Caki2 (cell line): ENCODE measurements at places on chromosomes 3 and 15. TPM values are rescaled to one million over a fixed set of nuclear protein-coding genes. Genes with fewer than 3 reads are reported as not detected.

Gene VEPH1
- 79.0 and 127 TPM in 2 replicates for total RNA-seq

Gene PODXL2
- 62.4 and 79.4 TPM in 2 replicates for total RNA-seq

GRCh38 chr3:9686050-9686550 lies 17.5 kb upstream of the CPNE9 start:
- no peak for DNase-seq

DNA sequence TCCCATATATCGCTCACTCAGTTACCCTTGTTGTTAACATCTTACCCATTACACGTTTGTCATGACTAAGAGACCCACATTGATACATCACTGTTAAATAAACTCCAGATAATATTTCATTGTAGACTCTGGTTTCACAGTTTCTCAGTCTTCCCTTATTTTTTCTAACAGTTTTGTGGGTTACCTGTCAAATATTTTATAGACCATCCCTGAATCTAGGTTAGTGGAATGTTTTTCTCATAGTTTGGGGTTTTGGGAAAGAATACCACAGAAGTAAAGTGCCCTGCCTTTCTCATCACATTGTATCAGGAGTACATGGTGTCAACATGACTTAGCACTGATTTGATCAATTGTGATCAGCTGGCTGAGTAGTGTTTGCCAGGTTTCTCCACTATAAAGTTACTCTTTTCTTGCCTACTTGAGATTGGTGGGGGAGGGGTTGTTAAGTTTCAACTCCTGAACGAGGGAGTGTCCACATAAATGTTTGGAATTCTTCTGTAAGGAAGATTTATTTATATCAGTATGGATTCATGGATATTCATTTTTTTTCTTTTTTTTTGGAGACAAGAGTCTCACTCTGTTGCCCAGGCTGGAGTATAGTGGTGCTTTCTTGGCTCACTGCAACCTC lies 25.9 kb downstream of the RNF111 start:
- DNase-seq, result no peak

Gene AHSG
- total RNA-seq, result not detected in 2 replicates

DNA sequence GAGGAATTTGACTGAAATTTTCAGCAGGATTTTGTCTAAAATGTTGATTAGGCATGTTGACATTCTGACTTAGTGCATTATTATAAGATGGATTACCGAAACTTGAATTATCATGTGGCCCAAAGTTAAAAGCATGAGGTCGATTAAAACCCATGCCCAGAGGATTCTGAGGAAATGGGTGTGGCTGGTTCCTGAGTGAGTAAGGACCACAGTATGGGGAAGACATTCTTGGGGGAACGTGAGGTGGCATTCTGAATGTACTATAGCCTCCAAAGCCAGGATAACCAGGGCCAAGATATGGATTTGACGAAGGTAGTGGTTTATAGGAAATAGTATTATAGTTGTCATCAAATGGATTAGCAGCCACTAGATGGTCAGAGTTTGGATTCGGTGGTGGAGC lies 38.7 kb upstream of the DNAAF4 start:
- no peak for DNase-seq

DNA sequence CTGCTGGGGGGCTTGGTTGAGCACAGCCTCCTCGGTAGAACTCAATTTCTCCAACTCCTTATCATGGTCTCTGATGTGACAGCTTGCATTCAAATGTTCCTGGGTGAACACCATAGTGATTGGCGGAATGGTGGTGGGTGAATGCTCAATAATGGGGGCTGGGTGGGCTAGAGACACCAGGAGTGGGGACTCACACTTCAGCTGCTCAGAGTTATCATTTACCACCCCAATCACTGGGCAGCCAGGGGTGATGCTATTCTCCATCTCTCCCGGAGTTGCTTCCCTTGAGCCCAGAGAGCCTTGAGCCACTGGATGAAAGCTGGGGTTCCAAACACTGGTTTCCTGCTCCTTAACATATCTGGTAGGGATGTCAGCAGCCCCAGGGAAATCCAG lies 88.7 kb downstream of the DHX30 start:
- DNase-seq, result no peak

DNA sequence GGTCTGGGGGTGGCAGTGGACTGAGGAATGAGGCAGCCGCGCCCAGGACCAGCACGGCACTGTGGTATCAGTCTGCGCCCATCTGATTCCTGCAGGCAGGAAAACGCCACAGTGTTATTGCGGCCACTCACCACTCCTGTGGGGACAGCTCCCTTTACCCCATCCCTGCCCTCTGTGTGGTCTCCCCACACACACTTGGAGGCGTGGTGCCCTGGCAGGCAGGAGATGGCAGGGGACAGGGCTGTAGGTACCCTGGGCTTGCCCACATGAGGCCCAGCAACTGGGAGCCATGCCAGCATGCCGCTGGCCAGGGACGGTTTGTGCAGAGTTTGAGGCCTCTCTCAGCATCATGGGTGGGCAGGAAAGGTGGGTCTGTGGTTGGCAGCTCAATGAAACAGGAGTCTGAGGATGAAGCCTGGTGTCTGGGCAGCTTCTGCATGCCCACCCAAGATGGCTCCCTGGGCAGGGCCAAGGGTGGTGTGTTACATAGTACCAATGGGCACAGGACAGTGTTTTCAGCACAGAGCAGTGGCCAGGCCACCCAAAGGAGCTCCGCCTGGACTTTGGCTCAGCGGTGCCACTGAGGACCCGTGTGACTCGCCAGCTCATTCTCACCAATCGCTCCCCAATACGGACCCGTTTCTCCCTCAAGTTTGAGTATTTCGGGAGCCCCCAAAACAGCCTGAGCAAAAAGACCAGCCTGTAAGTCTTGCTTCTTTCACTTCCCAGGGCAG lies 27.2 kb downstream of the ACAA1 start:
- DNase-seq, result no peak

DNA sequence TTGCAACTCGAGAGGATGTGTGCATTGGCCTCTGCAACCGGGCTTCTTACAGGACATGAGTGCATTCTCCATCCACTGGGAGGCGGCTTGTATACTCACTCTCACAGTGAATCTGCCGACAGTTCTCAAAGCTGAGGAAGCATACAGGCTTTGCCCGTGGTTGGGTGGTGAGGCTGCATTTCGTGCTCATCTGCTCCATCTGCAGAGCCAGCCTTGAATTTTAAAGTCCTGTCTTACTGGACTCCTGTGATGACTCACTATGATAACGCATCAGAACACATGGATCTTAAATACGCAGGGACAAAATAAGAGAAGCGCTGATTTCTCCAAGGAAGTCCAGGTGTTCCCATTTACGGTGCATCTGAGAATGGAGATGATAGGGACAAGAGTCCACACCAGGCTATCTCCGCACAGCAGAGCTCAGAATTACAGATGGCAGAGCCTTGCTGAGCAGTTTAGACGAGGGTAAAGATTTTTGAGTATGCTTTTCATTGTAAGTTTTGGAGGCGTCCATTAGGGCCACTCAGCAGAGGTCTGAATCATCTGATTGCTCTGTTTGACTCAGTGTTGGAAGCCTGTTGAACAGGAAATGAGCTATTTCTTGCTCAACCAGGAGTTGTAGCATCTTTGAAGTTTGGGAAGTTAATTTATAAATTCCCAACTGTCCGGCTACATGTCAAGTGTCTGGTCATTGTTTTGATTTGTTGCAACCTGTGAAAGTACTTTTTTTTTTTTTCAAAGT lies 87.1 kb downstream of the GABRG3 start:
- DNase-seq, result no peak

Gene KIF15
- total RNA-seq, result 9.8 and 22.5 TPM in 2 replicates

- no peak for DNase-seq
Observed at GRCh38 chr3:54968546-54969172, 40.8 kb upstream of the LRTM1 start.

- DNase-seq, result peak; percentile 31
Observed at GRCh38 chr3:170418422-170419398, at the start of gene CLDN11. TSS of gene CLDN11 (plus strand) at chr3:170418868. CDS start at chr3:170419067, 199 bp downstream.

- DNase-seq, result no peak
Observed at GRCh38 chr3:2826453-2826852, 283.7 kb downstream of the IL5RA start.

GRCh38 chr3:30341851-30342250 lies 264.6 kb upstream of the TGFBR2 start:
- DNase-seq, result no peak

- DNase-seq, result no peak
Observed at GRCh38 chr15:92467245-92467644, 73.6 kb downstream of the ST8SIA2 start.

DNA sequence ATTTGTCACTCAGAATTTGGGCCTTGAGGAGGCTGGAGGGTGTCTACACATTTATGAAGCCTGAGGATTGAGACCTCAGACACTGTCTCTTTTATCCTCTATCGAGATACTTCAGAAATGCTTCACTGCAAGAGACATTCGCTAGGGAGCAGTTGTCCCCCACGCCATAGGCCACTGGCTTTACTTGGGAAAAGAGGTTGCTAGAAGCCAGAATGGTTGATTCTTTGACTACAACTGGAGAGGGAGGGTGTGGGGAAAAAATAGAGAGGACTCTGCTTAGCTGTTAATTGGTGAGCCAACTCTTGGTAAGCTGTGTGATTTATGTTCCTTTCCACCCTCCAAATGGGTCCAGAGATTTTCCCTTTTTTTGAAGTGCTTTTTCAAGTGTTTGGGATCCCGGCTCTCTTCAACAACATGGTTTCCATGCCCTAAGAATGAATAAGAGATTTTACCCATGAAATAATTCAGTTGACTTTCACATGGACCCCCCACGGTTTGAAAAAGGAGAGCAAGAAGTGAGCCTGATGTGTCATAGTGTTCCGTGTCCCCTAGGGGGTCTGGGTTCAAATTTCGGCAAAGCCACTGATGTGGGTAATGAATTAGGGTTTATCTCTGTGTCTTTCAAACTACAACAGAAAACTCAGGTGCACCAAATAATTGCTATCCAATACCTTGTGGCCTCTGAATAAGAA lies 2.7 kb downstream of the BOC start:
- no peak for DNase-seq
